ENCODE measurements at places on chromosomes 1 and 21. TPM values are rescaled to one million over a fixed set of nuclear protein-coding genes. Genes with fewer than 3 reads are reported as not detected.

Gene KRTAP19-4
- total RNA-seq, result not detected

Gene NCAM2
- not detected for total RNA-seq

Gene FMO2
- total RNA-seq, result not detected

Gene OR2AK2
- total RNA-seq, result not detected

Gene SLC44A3
- 1.8 TPM for total RNA-seq

Gene HSPG2
- total RNA-seq, result 46.4 TPM

Gene AMPD1
- total RNA-seq, result not detected

Gene FABP3
- not detected for total RNA-seq

Gene PIGK
- 27.4 TPM for total RNA-seq

Gene DAB1
- total RNA-seq, result not detected

Gene EDARADD
- 3.1 TPM for total RNA-seq

Gene LRRC39
- total RNA-seq, result 0.11 TPM

Gene ENTREP3
- total RNA-seq, result 39.0 TPM

Gene KCNA3
- not detected for total RNA-seq

Gene THEM5
- not detected for total RNA-seq

Gene FCAMR
- not detected for total RNA-seq

Gene RBBP4
- 80.2 TPM for total RNA-seq

Gene HLX
- 3.6 TPM for total RNA-seq

Gene CFAP57
- 0.45 TPM for total RNA-seq

Gene DISP3
- 0.64 TPM for total RNA-seq

Gene GATAD2B
- total RNA-seq, result 9.4 TPM

Gene SPRR3
- total RNA-seq, result not detected

Gene SMCP
- total RNA-seq, result not detected

Gene FCRL6
- not detected for total RNA-seq

Gene DCAF8
- total RNA-seq, result 35.2 TPM

Gene OPRD1
- 0.01 TPM for total RNA-seq

Gene CHIT1
- not detected for total RNA-seq

Gene ATP5PB
- total RNA-seq, result 248 TPM

Gene RHBG
- total RNA-seq, result not detected

Gene PLPPR4
- not detected for total RNA-seq

Gene ADCY10
- total RNA-seq, result not detected

Gene OR6K2
- not detected for total RNA-seq

Gene MANEAL
- 26.5 TPM for total RNA-seq

Gene LCE3C
- total RNA-seq, result not detected

Gene GNG12
- total RNA-seq, result 74.5 TPM

Gene OR10Z1
- total RNA-seq, result not detected

Gene MROH9
- total RNA-seq, result not detected

Gene DVL1
- total RNA-seq, result 62.5 TPM

Gene AADACL3
- not detected for total RNA-seq

Gene PPIAL4G
- not detected for total RNA-seq

Gene C1orf226
- total RNA-seq, result 0.92 TPM

Gene HMGN2
- total RNA-seq, result 322 TPM

Gene BACH1
- total RNA-seq, result 7.7 TPM

Gene ELF3
- total RNA-seq, result 101 TPM

Gene CTSE
- total RNA-seq, result not detected

Gene LYPD8
- total RNA-seq, result 0.12 TPM

Gene LCE1B
- not detected for total RNA-seq

Gene HSF2BP
- total RNA-seq, result 2.2 TPM

Gene FNDC10
- total RNA-seq, result 9.4 TPM

Gene SPRR4
- not detected for total RNA-seq

Gene SYT11
- total RNA-seq, result 1.3 TPM

Gene HJV
- not detected for total RNA-seq
